ENCODE measurements at places on chromosomes 3 and 15.

- no peak for DNase-seq
Observed at GRCh38 chr3:143531101-143531500, 317.2 kb downstream of the SLC9A9 start.

DNA sequence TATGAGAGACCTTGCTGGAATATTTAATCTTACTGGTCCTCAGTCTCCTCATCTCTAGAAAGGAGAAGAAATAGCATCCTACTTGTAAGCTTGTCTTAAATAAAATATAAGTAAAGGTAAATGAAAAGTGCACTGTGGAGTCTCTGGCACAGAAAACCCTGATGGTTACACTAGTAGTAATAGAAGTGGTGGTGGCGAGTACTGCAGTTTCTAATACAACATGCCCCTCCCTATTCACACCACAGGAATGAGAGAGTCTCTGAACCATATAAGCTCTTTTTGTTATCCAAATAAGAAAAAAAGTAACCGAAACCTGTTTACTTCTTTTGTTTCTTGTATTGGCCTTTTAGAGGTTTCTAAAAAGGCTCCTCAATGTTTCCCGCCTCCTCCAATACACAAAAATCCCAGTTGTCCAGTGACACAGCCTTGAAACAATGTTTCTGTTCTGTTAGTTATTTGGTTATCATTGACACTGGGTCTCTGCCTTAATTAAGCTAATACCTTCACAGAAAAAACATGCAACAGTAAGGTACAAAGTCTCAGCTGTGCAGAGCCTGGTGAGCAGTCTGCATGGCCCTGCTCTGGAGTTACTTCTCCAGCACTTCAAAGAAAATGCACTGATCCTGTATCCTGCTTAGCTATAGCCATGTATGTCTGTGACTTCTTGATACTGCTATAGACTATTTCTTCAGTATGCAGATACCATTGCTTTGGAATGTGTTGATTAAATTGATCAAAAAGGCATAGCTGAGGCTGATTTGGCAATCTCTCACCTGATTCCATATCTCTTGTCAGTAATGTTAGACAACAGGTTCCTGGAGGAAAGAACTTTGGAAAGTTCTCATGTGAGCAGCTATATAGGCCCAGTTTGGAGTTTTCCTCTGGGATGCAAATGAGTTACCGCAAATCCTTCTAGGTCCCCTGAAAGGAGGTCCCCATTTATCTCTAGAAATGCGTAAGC, 315.6 kb upstream of the IL12A start:
- DNase-seq = no peak

- DNase-seq = no peak
Observed at GRCh38 chr3:134656211-134656800, 5.5 kb upstream of the KY start.

DNA sequence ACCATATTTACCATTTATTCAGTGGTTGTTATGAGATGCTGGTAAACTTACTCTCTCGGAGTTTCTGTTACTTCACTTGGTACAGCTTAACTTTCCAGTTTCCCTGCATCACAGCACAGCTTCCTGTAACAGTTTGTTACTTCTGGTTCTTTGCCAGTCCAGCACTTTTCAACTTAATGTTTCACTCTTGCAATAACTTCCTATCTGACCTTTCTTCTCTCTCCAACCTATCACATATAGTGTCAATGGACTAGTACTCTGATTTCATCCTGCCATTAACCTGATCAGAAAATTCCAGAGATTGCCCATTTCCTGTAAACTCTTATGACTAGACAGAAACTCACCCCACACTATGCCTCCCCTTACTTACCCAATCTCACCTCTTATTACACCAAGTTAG, 3.9 kb upstream of the ATP11B start:
- no peak for DNase-seq

- DNase-seq = no peak
Observed at GRCh38 chr15:83947156-83947555, 288.4 kb upstream of the GOLGA6L4 start.

DNA sequence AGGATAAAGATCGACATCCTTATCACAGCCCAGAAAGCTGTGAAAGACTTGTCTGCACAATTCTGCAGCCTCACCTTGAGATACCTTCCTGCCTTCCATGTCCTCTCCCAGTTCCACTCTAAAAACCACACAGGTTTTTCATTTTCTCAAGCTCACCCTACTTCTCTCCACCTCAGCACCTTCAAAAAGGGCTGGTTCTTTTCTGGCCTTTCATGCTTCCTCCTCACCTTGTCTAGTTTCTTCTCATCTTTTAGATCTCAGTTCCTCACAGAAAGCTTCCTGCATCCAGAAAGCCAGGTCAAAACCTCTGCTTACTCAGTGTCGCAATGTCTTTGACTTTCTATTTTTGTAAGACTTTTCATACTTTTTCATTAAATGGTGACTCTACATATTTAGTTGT, 140.2 kb upstream of the STT3B start:
- DNase-seq = no peak

GRCh38 chr3:118504906-118505305, 529.7 kb downstream of the IGSF11 start:
- no peak for DNase-seq

DNA sequence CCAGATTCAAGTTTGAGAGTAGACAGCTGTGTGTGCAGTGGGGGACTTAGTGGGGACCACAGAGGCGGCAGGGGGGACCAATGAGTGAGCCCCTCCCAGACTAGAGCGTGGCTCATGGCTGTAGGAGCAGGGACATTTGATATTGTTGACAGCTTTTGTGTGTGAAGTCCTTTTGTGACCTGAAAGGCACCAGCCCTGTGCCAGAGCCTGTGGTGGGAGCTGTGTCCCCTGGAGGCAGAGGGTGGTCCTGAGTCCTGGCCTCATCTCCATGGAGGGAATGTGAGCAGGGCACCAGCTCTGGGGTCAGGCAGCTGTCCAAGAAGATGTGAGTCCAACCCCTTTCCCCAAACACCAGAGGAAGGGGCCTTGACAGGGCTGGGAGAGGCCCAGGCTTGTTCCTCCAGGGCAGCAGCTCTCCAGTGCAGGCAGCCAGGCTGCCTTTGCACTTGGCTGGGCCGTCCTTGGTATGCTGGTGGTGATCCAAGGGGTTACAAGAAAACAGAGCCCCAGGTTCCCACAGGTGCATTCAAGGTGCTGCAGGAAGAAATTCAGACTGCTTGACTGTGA, 10.1 kb upstream of the C3orf22 start:
- DNase-seq = no peak

All from stimulated activated CD4-positive, alpha-beta T cell treated with anti-CD3 and anti-CD28 coated beads, Interleukin-1b, Interleukin-23, amount 100 ng/mL, for 1 hour (primary cell).